ENCODE measurements at places on chromosomes 2 and 18.

- DNase-seq: no peak
These were observed 261.8 kb upstream of the CHAC2 start for GRCh38 chr2:53505826-53506225.

GRCh38 chr2:46825939-46826568, 89.6 kb downstream of the MCFD2 start:
- no peak for DNase-seq

- DNase-seq: no peak
These were observed 213.9 kb upstream of the SALL3 start for GRCh38 chr18:78765637-78766281.

DNA sequence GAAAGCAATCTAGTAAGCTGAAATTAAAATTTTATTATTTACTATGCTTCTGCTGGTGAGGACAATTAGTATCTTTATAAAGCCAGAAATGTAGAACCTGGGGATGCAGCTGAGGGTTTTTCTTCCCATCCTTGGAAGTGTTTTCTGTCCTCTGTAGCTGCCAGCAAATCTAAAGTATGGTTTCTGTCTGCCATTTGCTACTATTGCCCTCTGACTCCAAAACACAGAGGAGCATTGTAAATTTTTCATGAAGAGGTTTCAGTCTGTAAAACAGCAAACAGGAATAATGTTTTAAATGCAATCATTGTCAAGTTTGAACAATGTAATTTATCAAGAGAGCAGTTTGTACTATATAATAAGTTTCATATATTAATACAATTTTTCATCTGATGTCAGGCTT, 258.8 kb downstream of the ZNF407 start:
- no peak for DNase-seq

DNA sequence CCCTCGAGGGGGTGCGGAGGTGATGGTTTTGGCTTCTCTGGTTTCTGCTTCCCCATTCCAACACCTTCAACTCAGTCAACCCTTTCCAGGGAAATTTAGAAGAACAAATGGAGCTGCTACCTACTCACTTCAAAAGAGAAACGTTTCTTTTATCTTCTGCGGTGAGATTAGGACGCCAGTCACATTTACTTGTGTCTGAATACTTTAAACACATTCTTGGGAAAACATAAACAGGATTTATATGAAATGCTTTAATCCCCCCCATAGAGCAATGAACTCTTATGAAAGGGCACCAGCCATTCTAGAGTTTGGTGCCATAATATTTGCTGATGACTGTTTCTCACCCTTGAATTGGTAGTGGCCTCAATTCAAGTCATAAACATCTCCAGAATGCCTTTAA, 253.2 kb upstream of the APCDD1 start:
- DNase-seq: no peak

DNA sequence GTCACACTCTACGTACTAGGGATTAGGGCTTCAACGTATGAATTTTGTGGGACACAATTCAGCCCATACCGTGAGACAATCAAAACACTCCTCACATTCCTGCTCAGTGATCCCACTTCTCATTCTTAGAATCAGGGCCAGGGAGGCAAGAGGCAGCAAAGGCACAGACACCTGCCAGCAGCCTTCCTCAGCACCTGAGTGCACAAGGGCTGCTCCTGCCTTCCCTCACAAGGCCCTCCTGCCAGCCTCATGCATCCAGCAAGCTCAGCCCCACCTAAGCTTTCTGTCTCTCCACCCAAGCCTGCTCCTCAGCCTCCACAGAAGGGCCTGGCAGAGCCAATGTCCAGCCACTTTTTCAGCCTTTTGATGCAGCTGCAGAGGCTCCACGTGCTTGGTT, 141.6 kb downstream of the SP3 start:
- no peak for DNase-seq

GRCh38 chr2:241506793-241507429, 1.5 kb downstream of the STK25 start:
- DNase-seq: no peak

GRCh38 chr2:37402636-37403035, 58.2 kb downstream of the QPCT start:
- no peak for DNase-seq

- peak; percentile 37 for DNase-seq
These were observed at the start of gene KCNS3 for GRCh38 chr2:17878281-17879136. Gene KCNS3, plus strand, starts transcription at chr2:17878667. Its CDS starts 52,342 bp downstream, at chr2:17931009.

GRCh38 chr18:9741793-9742523, 33.9 kb downstream of the RAB31 start:
- peak; percentile 19 for DNase-seq

GRCh38 chr2:207625014-207625907, at the start of gene METTL21A:
Gene METTL21A, minus strand, starts transcription at chr2:207625394. Its CDS starts 1,019 bp downstream, at chr2:207624375.
- peak; percentile 90 for DNase-seq

GRCh38 chr2:120697471-120697870, 38.2 kb upstream of the GLI2 start:
- DNase-seq: no peak

All from cardiac muscle cell (in vitro differentiated cells and primary cell).